NCI-H524 treated with DMSO at 0.1 percent for 48 hours (cell line): ENCODE measurements at places on chromosomes 2 and 18.

DNA sequence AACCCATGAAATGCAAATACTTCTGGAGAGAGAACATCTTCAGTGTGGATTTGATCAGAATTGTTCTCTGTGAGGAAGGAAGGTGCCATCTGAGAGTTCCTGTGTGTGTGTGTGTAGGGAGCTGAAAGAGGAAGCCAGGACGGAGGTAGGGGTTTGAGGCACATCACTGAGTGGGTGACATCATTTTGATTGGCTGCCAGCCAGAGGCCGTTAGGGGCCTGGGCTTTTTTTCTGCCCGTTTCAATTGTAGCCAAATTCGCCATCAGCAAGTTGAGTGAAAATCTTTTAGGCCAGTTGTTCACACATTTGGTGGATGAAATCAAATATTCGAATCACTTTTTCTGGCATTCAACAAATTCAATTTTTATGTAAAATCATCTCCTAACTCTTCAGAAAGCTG lies 48.9 kb downstream of the TSN start:
- DNase-seq = no peak

GRCh38 chr18:35430721-35431373 lies 53.7 kb upstream of the ZNF396 start:
- DNase-seq = no peak

GRCh38 chr2:44139741-44140140 lies 28.9 kb upstream of the PPM1B start:
- no peak for DNase-seq

- DNase-seq = no peak
Observed at GRCh38 chr18:22191923-22192322, 22.5 kb downstream of the GATA6 start.

- no peak for DNase-seq
Observed at GRCh38 chr2:37915773-37916172, 9.3 kb upstream of the RMDN2 start.

DNA sequence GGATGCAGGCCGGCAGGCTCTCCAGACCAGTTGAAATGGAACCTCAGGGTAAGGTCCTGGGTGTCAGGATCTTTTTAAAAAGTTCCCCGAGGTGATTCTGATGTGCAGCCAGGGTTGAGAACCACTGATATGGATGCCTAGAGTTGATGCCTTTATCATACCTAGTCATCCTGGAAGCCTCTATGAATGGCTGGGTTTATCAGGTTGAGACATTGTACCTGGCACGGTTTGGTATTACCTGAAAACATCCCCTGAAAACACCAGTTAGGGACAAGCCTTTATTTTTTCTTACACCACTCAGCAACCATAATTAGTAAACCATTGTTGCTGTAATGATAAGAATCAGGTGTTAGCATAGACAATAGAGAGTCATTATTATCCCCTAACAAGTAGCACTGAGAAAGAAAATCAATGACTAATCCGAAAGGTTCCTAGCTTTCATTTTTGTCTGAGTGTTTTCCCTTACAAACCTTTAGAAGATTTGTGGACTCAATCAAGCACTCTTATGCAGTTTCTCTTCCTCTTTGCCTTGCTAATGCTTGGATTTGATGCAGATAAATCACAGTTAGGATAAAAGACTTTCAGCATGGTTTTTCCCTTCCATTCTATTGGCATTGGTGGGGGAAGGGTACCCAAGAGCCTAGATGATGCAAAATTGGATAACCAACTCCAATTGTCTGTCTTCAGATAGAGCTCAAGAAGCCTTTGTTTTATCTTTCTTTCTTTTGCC lies 116.5 kb upstream of the LYPD6 start:
- DNase-seq = no peak

DNA sequence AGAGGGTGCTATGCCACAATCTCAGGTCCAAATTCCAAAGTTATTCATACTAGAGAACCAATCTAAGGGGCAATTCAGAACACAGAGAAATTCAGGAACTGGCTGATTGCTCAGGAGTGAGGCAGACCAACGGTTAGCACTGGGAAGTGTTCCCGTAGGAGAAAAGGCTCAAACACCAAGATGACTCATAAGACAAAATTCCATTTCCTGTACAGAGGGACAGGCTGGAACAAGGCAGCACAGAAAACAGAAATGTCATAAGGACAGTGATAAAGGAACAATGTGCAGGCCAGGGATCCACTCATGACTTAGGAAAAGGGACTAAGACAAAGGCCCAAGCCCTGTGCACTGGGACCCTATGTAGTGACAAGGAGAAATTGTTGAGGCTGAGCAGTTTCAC lies 54.2 kb downstream of the PDE1A start:
- no peak for DNase-seq
